Activated T-helper 1 cell treated with anti-CD3 and anti-CD28 coated beads, Interleukin-12 subunit alpha, Interleukin-12 subunit beta, Interleukin-2, Interleukin-4 antibody, amounts not matched to agents 30 ng/mL and 10 ng/mL and 1 ng/mL, durations not matched to agents 14 hours and 24 hours and 36 hours (primary cell): ENCODE measurements at places on chromosomes 7 and 10. TPM values are rescaled to one million over a fixed set of nuclear protein-coding genes. Genes with fewer than 3 reads are reported as not detected.

GRCh38 chr7:96982586-96982985 lies 22.8 kb upstream of the DLX6 start:
- no peak overlapping the region for H3K27ac ChIP-seq
- no peak overlapping the region for H3K4me3 ChIP-seq
- H3K27me3 ChIP-seq = peaks cover 17% of the 10 kb centered on the region
- no peaks in the 10 kb centered on the region for H3K36me3 ChIP-seq

The LRRD1 gene
- not detected in 2 replicates for total RNA-seq

The CRTAC1 gene
- not detected in 2 replicates for total RNA-seq

- no peak overlapping the region for H3K4me3 ChIP-seq
- no peaks in the 10 kb centered on the region for H3K36me3 ChIP-seq
- DNase-seq = no peak
- H3K4me1 ChIP-seq = no peaks in the 10 kb centered on the region
These were observed 15.0 kb downstream of the CDHR3 start for GRCh38 chr7:105978035-105978434.

DNA sequence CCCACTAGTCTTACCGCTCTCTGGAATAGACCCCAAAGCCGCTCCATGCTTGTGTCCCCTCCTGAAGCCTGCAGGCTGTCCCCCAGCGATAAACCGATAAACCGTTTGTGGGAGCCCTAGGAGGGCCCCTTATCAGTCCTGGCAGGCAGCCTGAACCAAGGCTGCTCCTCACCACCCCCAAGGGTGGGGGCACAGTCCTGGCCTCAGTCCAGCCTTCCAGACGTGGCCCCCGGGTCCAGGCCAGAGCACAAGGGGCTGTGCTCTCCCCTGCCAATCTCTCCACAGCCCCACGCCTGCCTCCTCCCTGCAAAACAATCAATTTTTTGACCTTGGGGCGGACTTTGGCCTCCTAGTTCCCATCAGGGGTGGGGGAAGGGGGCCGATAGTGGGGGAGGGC lies at the start of gene TFR2:
TFR2 (minus strand) TSS at position 90 of the 397 bp plus-strand sequence; CDS start at position 47, 43 bp downstream.
- no peaks in the 10 kb centered on the region for H3K36me3 ChIP-seq
- no peak within 1 kb of the TSS for H3K4me3 ChIP-seq
- peaks cover 4% of the 10 kb centered on the region for H3K27me3 ChIP-seq
- H3K4me1 ChIP-seq = no peaks in the 10 kb centered on the region
- H3K27ac ChIP-seq = no peak within 1 kb of the TSS
- DNase-seq = no peak

DNA sequence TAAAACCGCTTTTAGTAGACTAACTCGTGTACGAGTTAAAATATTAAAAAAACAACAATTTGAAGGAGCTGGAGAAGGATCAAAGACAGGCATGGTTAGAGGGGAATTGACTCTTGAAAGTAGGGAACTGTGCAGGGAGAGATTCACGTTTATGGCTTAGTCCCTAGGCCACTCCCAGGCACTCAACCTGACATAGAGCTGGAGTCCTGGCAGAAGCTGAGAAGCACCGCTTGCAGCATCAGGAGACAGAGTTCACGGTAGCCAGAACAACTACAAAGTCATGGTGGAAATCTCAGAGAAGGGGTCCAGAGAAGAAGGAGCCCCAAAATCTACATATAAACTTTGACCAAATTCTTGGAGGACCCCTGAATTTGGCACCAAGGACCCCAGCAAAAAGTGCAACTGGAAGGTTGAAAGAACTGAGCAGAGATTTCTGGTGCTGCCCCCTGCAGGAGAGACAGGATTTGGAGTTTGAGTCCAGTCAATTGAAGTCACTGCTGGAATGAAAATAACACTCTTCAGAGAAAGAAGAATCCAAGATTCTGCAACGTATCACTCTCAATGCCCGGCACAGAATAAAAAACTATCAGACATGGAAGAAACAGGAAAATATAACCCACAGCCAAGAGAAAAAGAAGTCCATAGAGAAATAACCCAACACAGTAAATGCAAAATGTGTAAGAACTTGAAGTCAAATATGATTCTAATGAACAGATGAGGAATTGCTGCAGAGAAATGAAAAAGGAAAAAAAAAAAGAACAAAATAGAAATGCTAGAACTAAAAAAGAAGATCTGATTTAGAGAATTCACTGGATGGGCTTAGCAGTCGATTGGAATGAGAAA lies 493.3 kb upstream of the PODXL start:
- no peak overlapping the region for H3K4me3 ChIP-seq
- peak; percentile 5 for DNase-seq
- no peaks in the 10 kb centered on the region for H3K4me1 ChIP-seq
- no peak overlapping the region for H3K27ac ChIP-seq
- no peaks in the 10 kb centered on the region for H3K36me3 ChIP-seq
- H3K27me3 ChIP-seq = peaks cover 2% of the 10 kb centered on the region

- H3K4me3 ChIP-seq = no peak overlapping the region
- H3K27ac ChIP-seq = no peak overlapping the region
- H3K36me3 ChIP-seq = no peaks in the 10 kb centered on the region
- DNase-seq = no peak
- H3K27me3 ChIP-seq = no peaks in the 10 kb centered on the region
- H3K4me1 ChIP-seq = no peaks in the 10 kb centered on the region
These were observed 73.2 kb downstream of the SRI start for GRCh38 chr7:88146616-88147015.

GRCh38 chr7:70674571-70675010 lies 457.4 kb upstream of the GALNT17 start:
- peaks cover 16% of the 10 kb centered on the region for H3K4me1 ChIP-seq
- no peaks in the 10 kb centered on the region for H3K36me3 ChIP-seq
- H3K27me3 ChIP-seq = peaks cover 12% of the 10 kb centered on the region
- H3K27ac ChIP-seq = no peak overlapping the region
- no peak overlapping the region for H3K4me3 ChIP-seq

GRCh38 chr10:13894412-13895093 lies 307.8 kb downstream of the PRPF18 start:
- DNase-seq = no peak
- H3K4me1 ChIP-seq = no peaks in the 10 kb centered on the region
- H3K27ac ChIP-seq = no peak overlapping the region
- H3K4me3 ChIP-seq = no peak overlapping the region
- H3K36me3 ChIP-seq = no peaks in the 10 kb centered on the region
- H3K27me3 ChIP-seq = peaks cover 49% of the 10 kb centered on the region

The CUZD1 gene
- 3.0 TPM in 2 replicates for total RNA-seq

- peaks cover 4% of the 10 kb centered on the region for H3K27me3 ChIP-seq
- no peak for DNase-seq
- H3K4me1 ChIP-seq = peaks cover 32% of the 10 kb centered on the region
- H3K36me3 ChIP-seq = no peaks in the 10 kb centered on the region
- no peak overlapping the region for H3K27ac ChIP-seq
These were observed 150.0 kb downstream of the CAMK1D start for GRCh38 chr10:12499076-12499986.

DNA sequence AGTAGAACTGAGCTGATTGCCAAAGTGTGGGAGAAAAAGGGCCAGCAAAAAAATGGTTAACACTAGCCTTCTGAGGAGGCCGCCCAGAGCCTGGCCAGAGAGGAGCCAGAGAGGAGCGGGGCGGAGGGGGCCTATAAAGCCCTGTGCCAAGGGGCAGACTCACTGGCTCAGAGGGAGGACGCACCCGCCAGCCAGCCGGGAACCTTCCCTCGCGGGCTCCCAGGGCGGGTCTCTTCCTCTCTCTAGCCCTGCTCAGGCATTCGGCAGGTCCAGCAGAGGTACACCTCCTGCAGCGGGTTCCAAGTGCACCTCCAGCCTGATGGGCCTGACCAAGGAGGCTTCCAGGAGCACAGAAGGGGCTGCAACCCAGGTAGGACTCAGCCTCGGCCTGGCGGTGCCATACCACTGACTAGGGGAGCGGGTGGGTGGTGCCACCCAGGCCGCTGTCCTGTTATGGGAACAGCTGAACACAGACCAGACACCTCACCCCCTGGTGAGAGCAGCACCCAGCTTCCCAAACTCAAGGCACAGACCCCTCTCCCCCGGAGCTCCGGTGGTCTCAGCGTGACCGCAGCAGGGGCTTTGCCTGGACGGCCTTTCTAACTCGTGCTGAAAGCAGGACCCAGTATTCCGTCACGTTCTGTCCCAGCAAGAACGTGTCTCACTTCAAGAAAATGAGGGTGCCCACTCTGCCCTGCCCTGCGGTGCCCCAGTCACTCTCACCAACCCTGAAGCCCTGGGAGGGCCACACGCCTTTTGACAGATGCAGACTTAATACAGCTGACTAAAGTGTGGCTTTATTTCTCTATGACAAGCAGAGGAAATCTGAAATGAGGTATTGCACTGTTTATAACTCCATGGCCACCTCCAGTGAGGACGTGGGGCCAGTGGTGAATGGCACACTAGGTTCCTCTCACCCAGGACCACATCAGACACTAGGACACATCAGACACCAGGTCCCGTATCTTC lies at the start of gene GPER1:
GPER1 (plus strand) TSS at position 162 of the 969 bp plus-strand sequence. CDS start 3,616 bp downstream, outside the sequence.
- H3K4me3 ChIP-seq = peak within 1 kb of the TSS; percentile 63
- peaks cover 9% of the 10 kb centered on the region for H3K4me1 ChIP-seq
- H3K27ac ChIP-seq = no peak within 1 kb of the TSS
- peaks cover 2% of the 10 kb centered on the region for H3K27me3 ChIP-seq

GRCh38 chr10:124544711-124545110 lies 83.1 kb downstream of the LHPP start:
- H3K4me1 ChIP-seq = no peaks in the 10 kb centered on the region
- peaks cover 16% of the 10 kb centered on the region for H3K27me3 ChIP-seq
- H3K36me3 ChIP-seq = no peaks in the 10 kb centered on the region
- H3K27ac ChIP-seq = no peak overlapping the region

The CPXM2 gene
- total RNA-seq = not detected in 2 replicates

The MRPS24 gene
- total RNA-seq = 118 and 125 TPM in 2 replicates

The C10orf90 gene
- total RNA-seq = not detected in 2 replicates
